ENCODE measurements at places on chromosomes 3 and 15. TPM values are rescaled to one million over a fixed set of nuclear protein-coding genes. Genes with fewer than 3 reads are reported as not detected.

GRCh38 chr3:4310971-4311370 is 7.8 kb downstream of the SETMAR start:
- DNase-seq = no peak

Gene POPDC2
- 0.39 TPM for total RNA-seq

GRCh38 chr3:82796765-82797164 is 1035.3 kb upstream of the GBE1 start:
- DNase-seq = no peak

DNA sequence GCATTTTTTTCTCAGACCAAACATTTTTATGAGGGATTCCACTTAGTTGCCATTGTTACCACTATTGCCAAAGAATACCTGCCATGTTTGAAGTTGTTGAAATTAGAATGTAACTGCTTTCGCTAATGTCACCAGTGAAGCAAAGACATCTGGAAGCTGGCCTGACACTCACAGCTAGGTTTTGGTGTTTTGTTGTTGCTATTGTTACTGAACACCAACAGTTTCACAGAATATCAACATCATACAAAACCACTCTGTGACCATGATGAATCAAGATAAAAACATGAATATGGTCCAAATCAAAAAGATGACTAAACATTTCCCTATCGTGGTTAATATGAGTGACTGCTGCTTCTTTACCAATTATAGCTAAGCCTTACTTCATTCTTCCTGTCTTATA is 6.9 kb upstream of the CFAP20DC start:
- peak; percentile 11 for DNase-seq

DNA sequence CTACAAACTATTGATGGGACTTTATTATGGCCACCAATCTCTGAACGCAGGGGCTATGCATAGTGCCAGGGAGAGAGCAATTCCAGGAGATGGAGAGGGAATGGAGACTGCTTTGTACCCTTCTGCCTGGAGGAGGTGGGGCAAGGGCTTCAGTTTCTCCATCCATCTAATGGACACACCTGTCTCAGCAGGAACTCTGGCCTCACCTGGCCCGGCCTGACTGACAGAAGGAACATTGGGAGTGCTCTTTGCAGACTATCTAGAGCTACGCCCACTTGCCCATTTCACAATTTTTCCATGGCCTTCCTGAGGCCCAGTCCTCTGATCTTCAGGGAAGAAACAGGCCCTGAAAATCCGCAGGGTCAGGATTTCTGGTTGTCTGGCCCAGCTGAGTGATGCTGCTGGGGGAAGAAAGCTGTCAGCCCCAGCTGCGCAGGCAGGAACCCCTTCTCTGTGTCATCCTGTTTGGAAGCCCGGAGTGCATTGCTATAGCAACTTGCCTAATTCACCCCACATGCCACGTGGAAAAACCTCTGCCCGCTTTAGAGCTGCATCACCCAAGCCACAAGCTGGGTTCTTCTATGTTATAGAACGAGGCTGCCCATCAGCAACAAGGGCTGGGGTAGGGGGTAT is 6.4 kb downstream of the ITGA11 start:
- DNase-seq = peak; percentile 17

DNA sequence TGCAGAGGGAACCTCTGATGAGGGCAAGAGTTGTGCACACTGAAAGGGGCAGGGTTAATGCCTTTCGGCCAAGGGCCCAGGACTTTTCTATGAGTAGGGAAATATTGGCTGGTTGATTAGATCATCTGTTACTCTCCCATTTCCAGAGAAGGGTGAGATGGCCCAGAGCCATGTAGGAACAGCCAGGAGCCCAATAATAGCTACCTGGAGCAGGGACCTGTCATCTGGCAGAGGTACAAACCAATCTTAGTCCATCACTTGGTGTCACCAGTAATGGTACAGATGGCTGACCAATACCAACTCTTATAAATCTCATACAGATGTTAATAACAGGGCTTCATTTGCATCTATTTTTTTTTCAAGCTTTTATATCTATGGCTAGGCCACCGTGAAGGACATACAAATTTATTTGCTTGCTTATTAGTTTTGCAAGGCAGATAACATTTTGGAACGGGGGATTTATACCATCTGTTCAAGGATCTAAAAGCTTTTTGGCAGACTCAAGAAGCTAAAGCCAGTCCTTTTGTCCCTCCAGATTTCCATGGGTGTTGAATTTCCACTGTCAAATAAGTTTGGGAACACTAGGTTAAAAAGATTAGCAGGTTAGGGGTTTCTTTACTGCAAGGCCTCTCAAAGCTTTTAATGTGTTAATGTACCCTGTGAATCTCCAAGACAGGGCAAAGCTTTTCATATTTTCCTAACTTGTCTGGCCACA is 79.3 kb downstream of the TNIK start:
- no peak for DNase-seq

DNA sequence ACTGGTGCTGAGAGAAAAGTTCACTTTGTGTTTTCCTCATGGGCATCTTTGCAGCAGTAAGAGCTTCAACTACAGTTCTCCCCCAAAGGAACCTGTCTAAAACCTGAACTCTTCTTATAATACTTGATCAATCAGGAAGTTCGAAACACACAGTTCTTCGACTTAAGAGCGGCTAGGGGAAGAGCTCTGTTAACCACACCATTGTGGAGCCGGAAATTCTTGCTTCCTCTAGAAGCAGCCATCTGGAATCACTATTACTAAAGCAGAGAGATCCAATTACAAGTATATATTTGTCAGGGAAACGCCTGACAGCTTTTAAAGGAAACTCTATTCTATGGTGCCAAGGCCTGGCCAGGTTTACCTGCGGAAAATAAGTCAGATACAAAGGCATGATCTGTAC is 337.3 kb upstream of the CBLB start:
- DNase-seq = no peak

Gene P2RY12
- not detected for total RNA-seq

Gene TPRG1
- total RNA-seq = 0.24 TPM

DNA sequence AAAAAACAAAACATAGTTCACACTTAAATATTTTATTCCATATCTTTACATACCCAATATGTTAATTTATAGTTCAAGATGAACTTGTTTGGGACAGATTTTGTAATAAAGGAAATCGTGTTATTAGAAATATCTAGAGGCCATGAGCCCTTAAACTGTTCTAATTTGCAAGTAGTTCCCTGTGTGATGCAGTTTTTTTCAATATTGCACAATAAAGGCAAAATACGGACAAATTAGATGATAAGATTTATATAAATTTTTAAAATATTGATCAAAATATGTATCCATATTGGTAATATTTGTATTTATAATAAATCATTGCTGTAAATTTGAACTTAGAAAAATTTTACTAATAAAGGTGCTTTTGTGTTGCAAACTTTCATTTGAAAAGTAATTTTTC is 23.8 kb downstream of the CTNNB1 start:
- no peak for DNase-seq

Gene QTRT2
- total RNA-seq = 32.1 TPM

Gene CCRL2
- 3.7 TPM for total RNA-seq

Gene MTFMT
- total RNA-seq = 32.2 TPM

Gene DNAH12
- total RNA-seq = not detected

GRCh38 chr15:69609176-69609575 is 156.6 kb downstream of the RPLP1 start:
- DNase-seq = peak; percentile 70

DNA sequence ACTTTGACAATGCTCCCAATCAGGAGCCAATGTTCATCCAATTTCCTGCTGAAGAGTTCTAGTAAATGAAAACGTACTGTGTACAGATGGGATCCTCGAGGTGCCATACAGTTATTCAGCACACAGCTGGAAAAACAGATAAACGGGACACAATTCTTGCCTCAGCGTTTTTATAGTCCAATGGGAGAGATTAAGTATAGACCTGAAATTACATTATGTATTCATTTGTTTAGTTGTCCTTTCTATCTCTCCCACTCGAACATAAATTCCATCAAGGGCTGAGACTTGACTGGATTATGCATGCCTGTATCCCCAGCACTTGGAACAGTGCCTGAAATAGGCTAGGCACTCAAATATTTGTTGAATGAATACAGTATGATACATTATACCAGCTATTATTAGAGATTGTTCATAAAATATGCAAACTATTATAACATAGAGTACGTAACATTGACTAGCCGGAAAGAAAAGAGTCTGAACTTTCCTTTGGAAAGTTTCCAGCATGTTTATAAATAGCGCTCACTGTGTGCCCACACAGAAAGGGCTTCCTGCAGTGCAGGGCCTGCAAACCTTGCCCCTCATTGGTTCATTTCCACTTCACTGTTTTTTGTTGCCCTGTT is 27.4 kb upstream of the SNTN start:
- DNase-seq = peak; percentile 48

Gene IRAK2
- total RNA-seq = 9.1 TPM

DNA sequence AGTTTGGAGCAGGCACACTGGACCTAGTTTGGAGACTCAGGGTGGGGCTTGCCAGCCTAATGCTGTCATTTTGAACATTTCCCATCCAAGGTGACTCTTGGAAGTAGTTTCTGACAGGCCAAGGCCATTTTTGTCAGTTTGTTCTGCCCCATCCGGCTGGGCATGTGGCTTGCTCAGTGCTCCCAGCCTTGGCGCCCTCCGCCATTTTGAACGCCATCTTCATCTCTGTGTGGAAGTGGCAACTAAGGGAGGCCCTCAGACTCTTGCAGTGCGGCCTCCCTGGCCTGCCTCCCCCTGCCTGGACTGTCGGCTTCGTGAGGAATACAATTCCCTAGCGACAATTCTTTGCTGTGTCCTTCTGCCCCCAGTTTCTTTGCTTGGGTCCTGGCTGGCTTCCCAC is 150.6 kb upstream of the RGMA start:
- DNase-seq = no peak

Gene FSIP1
- total RNA-seq = 0.43 TPM

DNA sequence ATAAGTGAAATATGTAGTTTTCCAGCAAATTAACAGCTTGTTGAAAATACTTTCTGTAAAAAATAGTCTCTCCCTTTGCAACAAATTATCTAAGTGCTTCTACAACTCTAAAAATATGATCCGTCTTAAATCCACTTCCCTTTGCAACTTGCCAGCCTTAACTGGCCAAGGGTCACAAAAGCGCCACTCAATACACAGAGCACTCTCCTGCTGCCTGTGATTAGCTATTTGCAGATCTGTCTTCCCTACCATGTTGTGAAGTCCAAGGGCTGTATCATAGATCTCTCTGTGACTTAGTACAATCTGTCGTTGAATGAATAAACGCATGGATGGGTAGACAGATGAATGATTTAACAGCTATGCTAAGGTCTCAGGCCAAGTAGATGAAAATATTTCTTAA is 76.2 kb downstream of the ITGB5 start:
- no peak for DNase-seq

Gene GOLGA8G
- not detected for total RNA-seq

Gene GOLGA8K
- 0.47 TPM for total RNA-seq

DNA sequence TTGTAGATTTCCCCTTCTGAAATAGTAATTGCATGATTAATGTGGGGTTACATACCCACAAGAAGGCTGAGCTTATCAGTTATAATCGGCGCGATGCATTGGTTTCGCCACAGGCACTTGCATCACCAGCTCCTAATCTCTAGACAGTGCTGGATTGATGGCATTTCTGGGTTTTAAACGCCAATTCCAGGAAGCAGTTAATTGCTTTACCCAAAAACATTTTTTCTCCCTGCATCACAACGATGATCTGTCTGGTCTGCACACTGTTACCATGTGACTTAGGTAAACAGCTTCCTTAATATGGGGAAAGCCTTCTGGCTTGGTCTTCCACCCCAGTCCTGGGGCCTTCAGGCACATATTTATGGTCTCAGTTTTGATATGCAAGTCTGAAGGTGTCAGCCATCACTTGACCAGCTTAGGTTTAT is 70.0 kb upstream of the HEG1 start:
- DNase-seq = peak; percentile 64

GRCh38 chr15:26038693-26039092 is 175.6 kb upstream of the ATP10A start:
- no peak for DNase-seq

Gene LDHAL6B
- total RNA-seq = not detected
